Mesenchymal stem cell (in vitro differentiated cells and primary cell): ENCODE measurements at places on chromosomes 16 and 17.

DNA sequence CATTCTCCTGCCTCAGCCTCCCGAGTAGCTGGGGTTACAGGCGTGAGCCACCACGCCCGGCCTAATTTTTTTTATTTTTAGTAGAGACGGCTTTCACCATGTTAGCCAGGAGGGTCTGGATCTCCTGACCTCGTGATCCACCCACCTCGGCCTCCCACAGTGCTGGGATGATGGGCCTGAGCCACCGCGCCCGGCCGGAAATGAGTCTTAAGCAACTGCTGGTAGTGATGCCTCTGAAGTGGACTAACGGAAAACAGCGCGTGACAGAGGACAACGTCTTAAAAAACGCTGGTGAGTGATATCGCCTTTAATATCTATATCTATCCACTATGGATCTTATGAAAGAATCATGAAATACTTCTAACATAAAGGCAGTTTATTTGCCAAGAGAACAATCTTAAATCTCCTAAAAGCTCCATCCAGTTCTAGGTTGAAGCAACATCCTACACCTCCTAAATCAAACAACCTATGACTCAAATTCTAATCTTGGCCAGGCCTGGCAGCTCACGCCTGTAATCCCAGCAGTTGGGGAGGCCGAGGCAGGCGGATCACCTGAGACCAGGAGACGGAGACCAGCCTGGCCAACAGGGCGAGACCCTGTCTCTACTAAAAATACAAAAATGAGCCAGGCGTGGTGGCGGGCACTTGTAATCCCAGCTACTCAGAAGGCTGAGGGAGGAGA lies 69.8 kb downstream of the NXN start:
- peak; percentile 60 for DNase-seq

DNA sequence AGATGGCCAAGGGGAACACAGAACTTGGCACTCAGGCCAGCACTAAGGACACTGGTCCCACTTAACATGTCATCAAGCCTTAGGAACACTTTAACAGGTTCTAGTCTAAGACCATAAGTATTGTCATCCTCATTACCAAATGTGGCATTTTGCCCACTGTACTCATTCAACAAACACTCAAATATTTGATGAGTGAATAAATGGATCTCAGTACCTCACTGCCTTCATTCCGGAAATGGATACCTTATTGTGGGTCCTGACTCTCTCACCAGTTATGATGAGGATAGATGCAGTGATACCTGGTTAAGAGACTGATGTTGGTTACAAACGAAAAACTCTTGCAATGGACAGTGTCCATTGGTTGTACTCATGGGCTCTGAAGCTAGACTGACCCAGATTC lies 455.2 kb upstream of the DYNLRB2 start:
- DNase-seq, result no peak

- DNase-seq, result no peak
Observed at GRCh38 chr17:67773246-67773645, 52.1 kb upstream of the BPTF start.

GRCh38 chr17:12522743-12523183 lies 142.9 kb upstream of the MYOCD start:
- peak; percentile 90 for DNase-seq

DNA sequence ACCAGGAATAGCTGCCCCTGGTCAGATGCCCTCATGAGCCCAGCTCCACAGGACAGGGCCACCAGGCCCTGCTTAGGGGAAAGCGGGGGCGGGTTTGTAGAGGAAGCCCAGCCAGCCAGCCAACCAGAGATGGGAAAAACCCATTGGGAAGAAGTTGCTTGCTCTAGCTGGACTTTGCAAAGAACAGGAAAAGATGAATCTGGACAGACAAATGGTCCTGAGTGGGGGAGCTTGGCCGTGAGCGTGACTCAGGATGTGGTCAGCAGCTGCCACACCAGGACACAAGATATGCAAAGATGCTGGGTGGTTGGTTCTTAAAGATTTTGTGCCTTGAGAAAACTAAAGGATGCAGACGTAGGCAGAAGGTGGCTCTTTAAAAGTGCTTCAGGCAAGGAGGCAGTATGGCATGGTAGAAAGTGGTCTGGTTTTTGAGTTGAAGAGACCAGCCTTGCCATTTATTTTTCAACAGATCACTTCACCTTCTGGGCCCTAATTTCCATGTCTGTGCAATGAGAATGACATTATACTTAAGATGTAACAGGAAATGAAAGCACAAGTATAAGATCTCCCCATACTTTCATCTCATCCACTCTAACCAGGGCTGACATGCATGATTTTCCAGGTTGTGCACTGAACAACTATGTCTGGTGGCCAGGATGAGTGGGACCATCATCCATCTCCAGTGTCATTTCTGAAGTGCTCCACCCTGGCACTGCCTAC lies 27.8 kb upstream of the HEATR6 start:
- peak; percentile 73 for DNase-seq

- DNase-seq, result no peak
Observed at GRCh38 chr17:55730380-55730779, 7.7 kb upstream of the TMEM100 start.

GRCh38 chr16:68041783-68042182 lies 18.7 kb downstream of the DUS2 start:
- DNase-seq, result no peak

- DNase-seq, result no peak
Observed at GRCh38 chr17:59631276-59631675, 11.6 kb downstream of the CLTC start.

DNA sequence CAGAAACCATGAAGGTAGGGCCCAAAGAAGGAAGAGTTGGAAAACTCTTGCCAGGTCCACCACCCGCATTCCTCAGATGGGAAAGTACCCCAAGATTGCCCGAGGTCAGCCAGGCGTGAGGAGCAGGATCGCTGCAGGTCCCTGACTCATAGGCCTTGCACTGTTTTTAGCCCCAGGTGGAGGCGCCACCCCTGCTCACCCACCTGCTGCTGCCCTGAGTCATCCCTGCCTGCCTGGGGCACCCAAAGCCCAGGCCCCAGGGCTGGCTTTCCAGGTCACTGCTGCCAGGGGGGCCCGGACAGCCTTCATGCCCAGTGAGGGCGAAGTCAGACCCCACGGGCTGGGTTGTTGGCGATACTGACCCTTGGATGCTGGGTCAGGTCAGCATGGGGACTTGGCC lies 100.9 kb downstream of the AMFR start:
- DNase-seq, result no peak

DNA sequence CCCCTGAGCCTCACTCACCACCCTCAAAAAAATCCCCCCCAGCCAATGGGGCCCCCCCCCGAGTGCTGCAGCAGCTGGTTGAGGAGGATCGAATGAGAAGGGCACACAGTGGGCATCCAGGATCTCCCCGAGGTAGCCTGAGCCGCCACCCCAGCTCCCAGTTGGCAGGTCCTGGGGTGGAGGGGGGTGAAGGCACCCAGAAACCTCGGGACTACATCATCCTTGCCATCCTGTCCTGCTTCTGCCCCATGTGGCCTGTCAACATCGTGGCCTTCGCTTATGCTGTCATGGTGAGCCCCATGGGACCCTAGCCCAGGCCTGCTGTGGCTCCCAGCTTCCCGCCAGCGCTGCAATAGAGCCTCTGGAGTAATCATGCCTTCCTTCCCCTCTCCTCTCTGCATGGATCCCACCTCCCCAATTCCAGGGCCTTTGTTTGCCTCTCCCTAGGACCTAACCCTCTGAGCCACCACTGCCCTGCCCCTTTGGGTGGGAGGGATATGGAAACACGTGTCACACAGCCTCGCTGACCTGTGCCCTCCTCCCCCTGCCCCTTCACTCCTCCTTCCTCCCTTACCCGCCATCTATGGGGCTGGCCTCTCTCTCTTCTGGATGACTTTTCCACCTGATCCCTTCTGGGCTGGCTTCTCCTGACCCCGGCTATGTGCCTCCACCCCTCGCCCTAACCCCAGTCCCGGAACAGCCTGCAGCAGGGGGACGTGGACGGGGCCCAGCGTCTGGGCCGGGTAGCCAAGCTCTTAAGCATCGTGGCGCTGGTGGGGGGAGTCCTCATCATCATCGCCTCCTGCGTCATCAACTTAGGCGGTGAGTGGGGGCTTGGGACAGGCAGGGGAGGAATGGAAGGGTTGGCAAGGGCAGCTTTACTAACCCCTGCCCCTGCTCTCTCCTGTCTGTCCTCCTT lies 1.9 kb downstream of the PRRT2 start:
- no peak for DNase-seq

GRCh38 chr16:22320572-22321339 lies 23.5 kb downstream of the POLR3E start:
- DNase-seq, result no peak

DNA sequence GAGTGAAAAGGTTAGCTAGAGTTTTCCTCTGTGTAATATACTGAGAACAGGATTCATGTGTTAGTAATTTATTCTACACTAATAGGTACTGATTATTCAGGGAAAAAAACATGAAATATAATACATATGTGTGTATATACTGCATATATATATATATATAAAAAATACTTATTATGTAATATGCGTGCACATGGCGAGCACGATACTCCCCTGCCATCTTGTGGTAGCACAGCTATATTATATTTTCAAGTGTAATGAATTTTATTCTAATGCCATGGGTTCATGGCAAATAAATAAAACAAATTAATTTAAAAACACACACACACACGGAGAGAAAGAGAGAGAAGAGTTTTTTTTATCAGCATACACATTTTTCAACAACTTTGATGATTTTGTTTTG lies 460.6 kb downstream of the KCNJ2 start:
- DNase-seq, result no peak

- no peak for DNase-seq
Observed at GRCh38 chr17:3963237-3964201, 718 bp downstream of the ATP2A3 start.

DNA sequence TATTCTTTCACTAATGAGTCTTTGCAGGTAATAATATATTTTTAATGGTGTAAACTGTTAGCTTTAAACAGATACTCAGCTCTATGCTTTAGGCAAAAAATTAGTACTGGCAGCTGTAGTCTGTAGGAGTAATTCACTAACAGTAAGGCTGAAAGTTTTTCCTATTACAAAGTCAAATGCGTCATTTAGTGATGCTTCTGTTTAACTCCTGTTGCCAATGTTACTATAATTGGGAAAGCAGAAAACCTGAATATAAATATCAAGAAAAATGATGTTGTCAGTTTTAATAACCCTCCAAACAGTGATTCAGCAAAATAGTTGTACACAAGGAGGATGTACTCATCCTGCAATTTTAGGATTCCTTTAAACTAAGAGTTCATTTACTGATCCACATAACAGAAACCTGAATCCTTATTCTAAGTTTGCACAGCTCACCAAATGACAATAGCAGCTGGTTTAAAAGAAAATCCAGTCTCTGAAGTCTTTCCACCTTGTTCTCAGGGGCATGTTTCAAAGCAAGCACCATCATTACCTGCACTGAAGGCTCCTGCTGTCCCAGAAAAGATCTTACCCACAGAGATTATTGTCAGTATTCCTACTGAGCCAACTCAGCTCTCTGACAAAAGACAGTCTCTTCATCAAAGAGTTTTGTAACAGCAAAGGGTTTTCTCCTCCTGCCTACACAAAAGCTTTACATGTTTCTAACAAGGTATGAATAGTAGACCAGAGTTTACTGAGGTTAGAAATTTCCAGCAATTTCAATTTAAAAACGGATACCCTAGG lies 4.2 kb downstream of the CDR2 start:
- peak; percentile 60 for DNase-seq

GRCh38 chr16:22692916-22693637 lies 120.9 kb upstream of the HS3ST2 start:
- DNase-seq, result no peak

- DNase-seq, result no peak
Observed at GRCh38 chr16:17354141-17354601, 116.6 kb downstream of the XYLT1 start.

- no peak for DNase-seq
Observed at GRCh38 chr16:88909431-88910210, 43.2 kb upstream of the PABPN1L start.

DNA sequence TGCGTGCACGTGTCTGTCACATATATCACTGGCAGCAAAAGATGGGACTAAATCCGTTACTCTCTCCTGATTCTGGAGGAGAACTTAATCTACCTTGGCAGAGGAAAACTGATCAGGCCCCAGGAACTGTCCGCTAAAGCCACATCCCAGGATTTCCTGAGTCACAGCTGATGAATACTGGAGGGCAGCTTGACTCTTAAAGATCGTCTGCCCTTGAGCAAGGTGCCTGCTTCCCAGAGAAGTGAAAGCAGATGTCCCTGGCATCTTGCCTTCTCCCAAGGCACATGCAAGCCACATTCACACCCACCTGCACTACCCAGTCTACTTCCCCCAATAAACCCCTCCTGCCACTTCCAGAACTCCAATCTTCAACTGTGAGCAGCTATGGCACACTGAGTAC lies 99.8 kb downstream of the CPPED1 start:
- DNase-seq, result no peak

- no peak for DNase-seq
Observed at GRCh38 chr17:78899361-78900260, 3.4 kb downstream of the CEP295NL start.

DNA sequence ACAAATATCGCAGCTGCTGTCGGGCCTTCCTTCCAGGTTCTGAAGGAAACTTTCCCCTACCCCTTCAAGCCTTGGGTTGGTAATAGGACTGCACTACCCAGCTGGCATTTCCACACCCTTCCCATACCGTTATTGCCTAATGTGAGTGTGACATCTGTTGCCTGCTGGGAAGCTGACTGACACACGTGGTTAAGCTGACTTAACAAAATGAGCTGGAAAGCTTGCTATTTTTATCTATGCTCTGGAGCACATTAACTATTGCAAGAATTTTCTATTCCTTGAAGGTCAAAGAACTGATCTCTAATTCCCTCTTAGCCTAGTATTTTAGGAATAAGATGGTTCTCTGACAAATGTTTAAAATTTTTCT lies 79.5 kb downstream of the PMP22 start:
- DNase-seq, result peak; percentile 84

DNA sequence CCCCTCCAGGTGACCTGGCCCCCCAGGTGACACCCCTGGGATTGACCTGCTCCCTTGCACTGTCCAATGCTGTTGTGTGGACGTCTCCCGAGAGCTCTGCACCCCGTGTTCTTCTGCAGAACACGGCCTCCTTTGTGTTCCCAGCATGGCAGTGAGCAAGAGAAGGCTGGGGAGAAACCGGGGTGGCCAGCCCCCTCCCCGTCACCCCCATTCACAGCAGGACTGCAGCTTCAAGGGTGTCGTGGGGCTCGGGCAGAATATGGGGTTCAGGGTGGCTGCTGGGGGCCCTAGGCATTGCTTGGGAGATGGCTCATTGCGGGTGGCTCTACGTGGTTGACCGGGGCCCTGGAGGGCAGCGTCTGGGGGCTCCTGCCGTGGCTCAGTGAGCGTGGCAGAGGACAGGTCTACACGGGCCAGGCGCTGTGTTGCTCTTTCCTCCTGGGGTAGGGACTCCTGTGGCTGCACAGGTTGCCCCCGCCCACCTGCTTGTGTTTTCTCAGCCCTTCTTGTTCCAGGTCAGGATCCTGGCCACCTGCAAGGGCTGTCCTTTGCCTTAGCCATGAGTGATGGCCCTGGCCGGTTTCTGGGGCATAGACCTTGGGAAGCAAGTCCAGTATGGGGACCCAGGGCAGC lies 12.5 kb downstream of the GSE1 start:
- no peak for DNase-seq

DNA sequence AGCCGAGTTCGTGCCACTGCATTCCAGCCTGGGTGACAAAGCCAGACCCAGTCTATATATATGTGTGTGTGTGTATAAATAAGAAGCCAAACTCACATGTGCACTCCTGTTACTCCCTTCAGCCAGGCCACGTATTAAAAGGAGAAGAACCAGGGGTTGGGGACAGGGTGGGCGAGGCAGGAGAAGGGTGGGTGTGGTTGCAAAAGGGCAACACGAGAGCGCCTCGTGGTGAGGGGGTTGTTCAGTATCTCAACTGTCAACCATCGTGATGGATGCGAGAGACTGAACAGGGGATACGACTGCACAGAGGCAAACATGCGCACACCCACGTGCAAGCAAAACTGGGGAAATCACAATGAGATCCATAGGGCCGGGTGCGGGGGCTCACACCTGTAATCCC lies 54.9 kb downstream of the ABCC6 start:
- no peak for DNase-seq

GRCh38 chr17:50432125-50432762 lies 6.2 kb downstream of the ACSF2 start:
- no peak for DNase-seq
